ENCODE measurements at places on chromosomes 2 and 18.

- DNase-seq = no peak
Measured at GRCh38 chr18:730692-731091, 18.3 kb upstream of the ENOSF1 start.

DNA sequence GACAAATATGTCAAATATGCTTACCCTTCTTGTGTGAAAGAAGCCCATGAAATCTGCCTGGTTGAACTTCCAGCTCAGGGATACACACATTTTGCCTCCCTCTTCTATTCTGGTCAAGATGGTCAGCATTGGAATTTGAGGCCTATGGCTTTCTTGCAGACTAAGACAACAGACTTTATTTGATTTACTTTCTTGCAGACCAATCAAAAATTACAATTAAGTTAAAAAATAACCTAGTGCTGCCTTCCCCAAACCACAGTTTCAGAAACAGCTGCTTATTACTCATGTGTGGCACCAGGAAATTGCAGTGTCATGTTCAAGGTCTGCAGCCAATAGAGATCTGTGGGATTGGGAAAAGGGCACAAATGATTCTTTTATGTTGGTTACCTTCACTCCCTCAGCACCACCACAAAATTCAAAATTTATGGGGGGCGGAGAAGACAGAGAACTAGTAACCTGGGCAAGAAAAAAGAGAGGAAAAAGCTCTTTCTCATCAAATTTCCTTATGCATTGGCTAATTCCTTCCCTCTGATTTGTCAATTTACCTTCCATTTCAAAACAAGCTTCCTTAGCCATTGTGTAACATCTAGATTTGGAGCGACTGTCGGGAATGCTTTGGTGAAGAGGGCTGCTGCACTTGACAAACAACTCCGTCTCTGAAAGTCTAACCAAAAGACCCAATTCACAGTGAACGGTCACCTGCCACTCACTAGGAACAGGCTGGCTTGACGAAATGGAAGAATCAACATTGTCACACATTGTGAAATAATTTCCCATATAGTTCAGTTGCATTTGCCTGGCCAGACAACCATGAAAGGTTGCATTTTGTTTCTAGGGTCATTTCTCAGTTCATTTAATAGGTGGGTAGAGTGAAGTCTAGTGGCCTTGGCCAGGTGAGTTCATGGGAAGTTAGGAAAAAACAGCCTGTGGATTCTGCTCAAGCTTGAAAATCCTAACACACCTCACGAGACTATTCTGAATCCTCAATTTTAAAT lies 100.4 kb upstream of the FZD5 start:
- peak; percentile 54 for DNase-seq

DNA sequence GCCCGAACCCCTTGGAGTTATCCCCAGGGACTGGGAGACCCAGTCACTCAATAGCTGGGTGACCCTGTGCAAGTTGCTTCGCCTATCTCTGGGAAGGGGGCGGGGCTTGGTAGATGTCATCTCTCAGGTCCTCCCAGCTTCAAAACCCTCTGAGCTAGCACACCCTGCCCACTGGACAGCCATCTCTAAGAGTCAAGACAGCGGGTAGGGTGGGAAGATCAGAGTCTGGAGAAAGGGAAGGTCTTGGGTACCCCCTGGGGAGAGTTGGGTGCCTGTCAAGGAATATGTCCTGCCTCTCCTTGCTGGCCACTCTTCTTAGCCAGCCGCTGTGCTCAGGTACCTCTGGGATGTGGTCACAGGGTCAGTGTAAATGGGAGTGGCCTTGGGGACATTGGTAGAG lies 8.0 kb downstream of the GLI2 start:
- no peak for DNase-seq

GRCh38 chr18:78980279-78980771 lies 707 bp downstream of the SALL3 start:
- no peak for DNase-seq

GRCh38 chr2:201275069-201275468 lies 14.7 kb downstream of the CASP8 start:
- DNase-seq = no peak

GRCh38 chr2:224039080-224039769 lies at the start of gene SERPINE2:
SERPINE2 (minus strand) TSS chr2:224039286; CDS start chr2:224001900, 37,386 bp downstream.
- peak; percentile 47 for DNase-seq

DNA sequence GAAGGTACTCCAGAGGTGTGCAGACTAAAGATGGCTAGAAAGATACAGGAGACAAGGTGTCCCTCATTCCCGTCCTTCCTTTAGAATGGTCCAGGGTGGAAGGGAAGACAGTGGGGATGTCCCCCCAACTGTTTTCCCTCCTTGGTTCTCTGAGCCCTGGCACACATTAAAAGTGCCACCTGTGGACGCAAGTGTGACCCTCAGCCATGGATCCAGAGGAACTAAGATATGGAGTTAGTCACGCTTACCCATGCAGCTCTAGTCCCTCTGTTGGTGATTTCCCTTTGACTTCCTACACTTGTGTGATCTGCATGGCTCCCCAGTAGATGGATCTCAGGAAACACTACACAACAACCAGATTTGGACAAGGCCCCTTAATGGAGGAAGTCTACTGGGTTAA lies 113.1 kb upstream of the SRD5A2 start:
- peak; percentile 20 for DNase-seq

DNA sequence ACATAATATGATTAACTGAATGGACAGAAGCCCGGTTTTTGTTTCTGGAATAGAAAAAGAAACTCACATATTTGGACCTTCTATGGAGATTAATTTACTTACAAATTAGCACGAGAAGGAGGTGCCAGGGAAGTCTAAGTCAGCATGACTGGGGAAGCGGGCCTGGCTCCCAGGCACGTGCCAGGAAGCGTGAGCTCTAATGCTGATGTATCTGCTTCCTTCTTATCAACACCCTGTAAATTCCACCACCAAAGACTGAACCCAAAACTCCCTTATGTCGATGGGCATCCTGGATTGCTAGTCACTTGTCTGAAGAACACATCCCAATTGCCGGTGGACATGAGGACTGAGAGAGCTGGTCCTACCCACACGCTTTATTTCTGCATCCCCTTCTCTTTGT lies 134.5 kb downstream of the GALNT14 start:
- no peak for DNase-seq

DNA sequence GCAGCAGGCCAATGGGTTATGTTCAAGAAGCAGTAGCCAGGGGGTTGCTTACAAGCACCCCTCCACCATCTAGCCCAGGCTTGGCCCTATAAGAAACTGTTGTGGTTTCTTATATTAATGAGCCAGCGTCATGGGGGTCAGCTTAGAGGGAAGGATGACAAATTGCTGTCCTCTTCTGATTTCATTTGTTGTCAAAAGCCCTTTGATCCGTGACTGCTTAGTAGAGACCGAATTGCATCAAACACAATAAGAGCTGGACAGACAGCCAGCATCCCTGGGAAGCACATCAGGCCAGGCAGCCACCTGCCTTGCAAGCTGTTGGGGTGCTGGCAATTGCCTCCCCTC lies 206.6 kb upstream of the SETBP1 start:
- no peak for DNase-seq
